Pulmonary artery endothelial cell (primary cell): ENCODE measurements at places on chromosomes 16 and 17. TPM values are rescaled to one million over a fixed set of nuclear protein-coding genes. Genes with fewer than 3 reads are reported as not detected.

DNA sequence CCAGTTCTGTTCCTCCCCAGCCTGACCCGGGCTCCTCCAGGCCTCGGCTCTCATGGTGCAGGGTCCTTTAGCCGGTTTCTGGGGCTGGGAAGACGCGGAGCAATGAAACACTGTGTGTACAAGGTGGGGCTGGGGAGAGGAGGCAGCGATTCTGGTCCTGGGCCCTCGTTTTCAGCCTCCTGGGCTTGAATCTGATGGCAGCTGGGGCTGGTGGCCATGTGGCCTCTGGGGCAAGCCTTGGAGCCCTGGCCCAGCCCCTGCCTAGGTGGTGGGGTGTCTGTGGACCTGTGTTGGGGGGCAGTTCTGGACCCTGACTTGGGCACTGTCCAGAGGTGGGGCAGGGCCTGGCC, 4.1 kb downstream of the FOXJ1 start:
- no peak for DNase-seq

DNA sequence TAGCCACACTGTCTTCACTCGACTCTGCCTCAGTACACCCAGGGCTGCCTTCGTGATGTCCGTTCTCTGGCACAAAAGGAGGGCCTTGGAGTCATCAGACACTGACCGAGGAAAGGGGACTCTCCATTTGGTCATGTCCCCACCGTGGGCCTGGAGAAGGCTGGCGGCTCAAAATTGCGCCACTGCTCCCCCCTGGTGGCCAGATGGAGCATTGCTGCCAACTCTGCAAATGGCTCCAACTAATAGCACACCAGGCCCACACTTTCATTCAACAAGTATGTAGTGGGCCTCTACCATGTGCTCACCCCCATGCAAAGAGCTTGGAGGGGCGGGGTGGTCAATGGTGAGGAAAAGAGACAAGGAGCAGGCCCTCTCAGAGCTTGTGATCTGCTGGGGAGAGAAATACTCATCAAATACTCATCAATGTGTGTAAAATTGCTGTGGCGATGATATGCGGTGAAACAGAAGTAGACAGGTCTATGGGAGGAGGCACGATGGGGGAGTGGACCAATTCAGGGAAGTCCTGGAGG, 5.2 kb upstream of the GRIN2C start:
- DNase-seq = no peak

GRCh38 chr16:2088759-2089358, 41.1 kb downstream of the TSC2 start:
- no peak for DNase-seq

DNA sequence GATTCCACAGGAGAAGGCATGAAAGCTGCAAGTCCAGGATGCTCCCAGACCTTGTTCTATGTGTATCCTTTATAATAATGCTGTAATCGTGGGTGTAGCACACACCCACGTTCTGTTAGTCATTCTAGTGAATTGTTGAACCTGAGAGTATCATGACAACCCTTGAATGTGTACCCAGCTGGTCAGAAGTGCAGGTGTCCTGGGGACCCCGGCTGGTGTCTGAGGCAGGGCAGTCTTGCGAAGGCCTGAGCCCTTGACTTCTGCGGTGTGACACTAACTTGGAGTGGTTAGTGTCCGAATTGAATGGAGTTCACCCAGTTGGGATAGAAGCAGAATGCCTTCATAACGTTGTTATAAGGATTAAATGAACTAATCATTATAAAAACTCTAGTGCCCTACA, 218.0 kb upstream of the TNRC6C start:
- no peak for DNase-seq

DNA sequence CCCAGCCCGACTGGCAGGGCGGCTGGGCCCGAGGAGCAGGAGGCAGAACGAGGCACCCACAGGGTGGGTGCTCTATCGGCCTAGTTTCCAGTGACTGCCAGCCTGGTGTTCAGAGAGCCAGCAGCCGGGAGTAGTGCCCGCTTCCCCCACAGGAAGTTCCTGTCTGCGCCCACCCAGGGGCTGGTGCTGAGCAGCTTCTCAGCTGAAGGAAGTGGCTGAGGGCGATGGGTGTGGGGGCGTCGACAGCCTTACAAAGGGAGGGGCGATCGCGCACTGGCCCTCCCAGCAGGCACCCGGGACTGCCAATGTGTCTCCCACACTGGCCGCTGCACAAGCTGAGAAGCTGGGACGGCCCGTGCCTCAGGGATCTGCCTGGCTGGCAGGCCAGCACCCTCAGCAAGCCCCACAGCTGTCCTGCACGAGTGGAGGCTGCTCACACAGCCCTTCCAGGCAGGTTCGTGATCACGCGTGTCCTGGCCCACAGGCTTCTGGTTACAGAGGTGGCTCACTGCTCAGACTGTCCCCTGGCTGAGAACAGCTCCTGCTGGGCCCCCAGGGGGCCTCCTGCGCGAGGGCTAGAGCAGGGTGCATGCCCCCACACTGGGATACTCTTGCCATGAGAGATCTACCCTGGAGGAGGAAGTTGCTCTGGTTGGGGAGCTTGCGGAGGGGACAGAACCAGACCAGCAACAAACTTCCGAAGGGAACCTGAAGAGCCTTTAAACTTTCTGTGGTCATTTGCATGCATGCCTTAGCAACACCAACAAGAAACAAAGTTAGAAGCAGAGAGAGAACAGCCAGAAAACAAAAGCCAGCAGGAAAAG, 2.5 kb downstream of the RNF166 start:
- DNase-seq = no peak

- DNase-seq = peak; percentile 66
Measured at GRCh38 chr16:1342526-1343427, 8.9 kb downstream of the TSR3 start.

Gene LUC7L3
- 18.1 and 27.9 TPM in 2 replicates for total RNA-seq

GRCh38 chr17:44967907-44968224, 237 bp downstream of the C1QL1 start:
- DNase-seq = no peak

Gene POLR3E
- total RNA-seq = 66.5 and 97.4 TPM in 2 replicates

- peak; percentile 52 for DNase-seq
Measured at GRCh38 chr16:85173981-85174751, 61.9 kb upstream of the CIBAR2 start.

GRCh38 chr16:57245472-57246113, 534 bp downstream of the ARL2BP start:
- no peak for DNase-seq

Gene SHBG
- total RNA-seq = 0.13 TPM in 1 of 2 replicates, not detected in the other

DNA sequence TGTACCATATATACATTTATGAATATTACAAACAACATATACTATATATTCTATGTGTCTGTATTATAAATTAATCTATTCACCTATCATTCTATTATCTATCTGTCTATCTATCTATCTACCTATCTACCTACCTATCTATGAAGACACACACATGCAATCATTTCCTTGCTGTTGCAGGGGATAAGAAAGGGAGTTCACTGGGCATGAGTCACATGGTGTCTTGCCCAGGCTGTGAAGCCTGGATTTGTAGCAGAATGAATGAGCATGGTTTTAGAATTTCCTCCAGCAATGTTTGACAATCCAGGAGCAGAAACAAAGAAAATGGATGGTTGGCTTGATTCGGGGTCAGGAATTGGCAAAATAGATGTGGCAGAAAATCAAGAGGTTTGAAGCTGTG, 23.2 kb upstream of the FAM20A start:
- no peak for DNase-seq

DNA sequence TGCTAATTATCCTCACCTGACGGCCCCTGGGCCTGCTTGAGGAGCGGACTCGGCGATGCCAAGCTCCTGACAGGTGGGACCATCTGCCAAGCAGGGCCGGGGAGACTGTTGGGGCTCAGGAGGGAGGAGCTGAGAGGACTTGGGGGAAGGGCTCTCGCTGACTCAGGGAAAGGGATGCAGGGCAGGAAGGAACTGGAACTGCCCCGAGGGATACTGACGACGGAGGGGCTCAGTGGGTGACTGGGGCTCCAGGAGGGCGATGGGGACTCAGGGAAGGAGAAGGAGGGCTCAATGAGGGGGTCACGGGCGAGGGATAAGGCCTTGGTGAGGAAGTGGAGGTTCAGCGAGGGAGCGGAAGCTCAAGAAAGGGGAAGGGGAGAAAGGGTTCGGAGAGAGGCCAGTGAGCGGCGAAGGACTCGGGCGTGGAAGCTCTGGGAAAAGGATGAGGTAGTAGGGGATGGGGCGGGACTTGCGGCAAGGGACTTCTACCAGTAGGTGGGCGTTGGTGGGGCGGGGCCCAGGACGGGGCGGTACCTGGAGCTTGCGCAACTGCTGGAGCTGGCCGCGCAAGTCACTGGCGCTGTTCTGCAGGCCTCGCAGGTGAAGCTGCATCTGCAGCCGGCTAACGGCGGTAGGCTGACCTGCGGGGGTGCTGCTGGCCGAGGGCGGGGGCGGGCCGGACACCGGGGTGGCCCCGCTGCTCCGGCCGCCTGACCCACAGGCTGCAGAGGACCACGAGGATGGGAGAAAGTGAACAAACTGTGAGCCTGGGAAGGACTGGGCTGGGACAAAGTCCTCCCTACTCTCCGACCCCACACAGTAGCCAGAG, 46.5 kb downstream of the SRCIN1 start:
- no peak for DNase-seq

- DNase-seq = no peak
Measured at GRCh38 chr16:54628796-54629625, 301.7 kb upstream of the IRX5 start.

Gene TMEM235
- total RNA-seq = 0.21 TPM in 1 of 2 replicates, not detected in the other

- DNase-seq = no peak
Measured at GRCh38 chr17:79970576-79971068, 65.0 kb downstream of the TBC1D16 start.

GRCh38 chr17:47413872-47414271, 90.1 kb downstream of the EFCAB13 start:
- no peak for DNase-seq

GRCh38 chr17:81400154-81400977, 5.1 kb downstream of the BAHCC1 start:
- no peak for DNase-seq

Gene P3H4
- 49.1 and 59.4 TPM in 2 replicates for total RNA-seq

DNA sequence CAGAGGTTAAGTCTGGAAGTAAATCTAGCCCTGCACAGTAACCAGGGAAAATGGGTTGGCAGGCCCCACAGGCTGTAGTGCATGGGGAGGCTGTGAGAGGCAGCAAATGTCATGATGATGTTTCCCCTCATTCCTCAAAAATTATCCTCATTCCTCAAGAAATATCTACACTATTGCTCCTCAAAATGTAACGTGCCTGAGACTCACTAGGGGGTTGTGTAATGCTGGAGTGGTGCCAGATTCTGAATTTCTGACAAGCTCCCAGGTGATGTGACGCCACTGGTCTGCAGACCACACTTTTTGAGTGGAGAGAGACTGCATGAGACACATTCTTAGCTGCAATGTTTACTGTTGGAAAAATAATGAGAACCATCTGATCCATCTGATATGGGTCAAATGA, 1.2 kb upstream of the MPP3 start:
- no peak for DNase-seq

DNA sequence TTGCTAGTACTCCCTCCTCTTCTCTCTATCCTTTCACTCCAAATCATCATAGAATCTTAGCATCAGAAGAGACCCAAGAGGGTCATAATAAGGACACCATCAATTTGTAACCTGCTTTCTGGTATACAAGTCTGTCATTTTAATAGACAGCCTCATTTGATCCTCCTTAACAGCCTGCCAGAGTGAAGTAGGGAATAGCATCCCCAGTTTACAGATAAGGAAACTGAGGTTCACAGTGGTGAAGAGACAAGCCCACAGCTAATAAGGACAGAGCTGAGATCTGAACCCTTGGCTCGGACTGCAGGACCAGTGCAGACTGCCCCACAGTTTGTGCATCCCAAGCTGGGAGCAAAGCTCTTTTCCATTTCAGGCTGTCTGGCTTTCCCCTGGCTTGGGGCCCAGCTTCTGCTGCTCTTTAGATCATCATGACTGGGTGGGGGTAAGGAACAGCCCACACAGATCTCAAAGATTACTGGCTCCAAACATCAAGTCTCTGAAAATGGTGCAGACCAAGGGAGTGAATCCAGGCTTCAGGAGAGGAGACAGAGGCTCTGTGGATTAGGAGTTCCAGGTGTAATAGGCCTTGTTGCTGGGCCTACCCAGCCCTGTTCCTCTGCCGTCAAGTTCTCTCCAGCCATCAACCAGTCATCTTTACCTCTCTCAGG, 10.3 kb upstream of the IGFBP4 start:
- DNase-seq = no peak

- DNase-seq = no peak
Measured at GRCh38 chr16:74257061-74257460, 39.6 kb upstream of the PSMD7 start.

Gene SEPTIN1
- total RNA-seq = 0.13 TPM in 1 of 2 replicates, not detected in the other

- DNase-seq = no peak
Measured at GRCh38 chr17:43627653-43628052, 34.1 kb downstream of the MEOX1 start.

DNA sequence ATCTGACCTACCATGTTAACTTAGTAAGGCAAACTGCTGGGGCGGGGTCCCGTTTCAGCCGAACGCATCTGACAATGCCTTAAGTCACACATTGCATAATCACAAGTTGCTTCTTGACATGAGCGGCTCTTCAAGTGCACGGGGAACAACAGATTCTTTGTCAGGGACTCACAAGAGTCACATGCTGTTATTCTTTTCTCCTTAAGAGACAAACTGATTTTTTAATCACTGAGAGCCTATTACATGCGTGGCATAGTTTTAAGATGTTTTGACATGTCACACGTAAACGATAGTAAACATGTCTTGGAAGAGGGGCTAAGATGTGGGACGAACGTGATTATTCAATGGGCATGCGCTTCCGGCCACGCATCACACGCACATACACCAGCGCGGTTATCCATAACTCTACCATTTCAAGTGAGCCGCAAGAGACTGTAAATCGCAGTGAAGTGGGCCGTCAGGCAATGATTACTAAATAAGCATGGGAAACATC, 63.4 kb downstream of the ADCY9 start:
- no peak for DNase-seq

Gene MFSD6L
- total RNA-seq = not detected in 2 replicates

Gene EME1
- 4.6 and 5.5 TPM in 2 replicates for total RNA-seq

Gene CCDC154
- total RNA-seq = 0.11 and 0.13 TPM in 2 replicates

DNA sequence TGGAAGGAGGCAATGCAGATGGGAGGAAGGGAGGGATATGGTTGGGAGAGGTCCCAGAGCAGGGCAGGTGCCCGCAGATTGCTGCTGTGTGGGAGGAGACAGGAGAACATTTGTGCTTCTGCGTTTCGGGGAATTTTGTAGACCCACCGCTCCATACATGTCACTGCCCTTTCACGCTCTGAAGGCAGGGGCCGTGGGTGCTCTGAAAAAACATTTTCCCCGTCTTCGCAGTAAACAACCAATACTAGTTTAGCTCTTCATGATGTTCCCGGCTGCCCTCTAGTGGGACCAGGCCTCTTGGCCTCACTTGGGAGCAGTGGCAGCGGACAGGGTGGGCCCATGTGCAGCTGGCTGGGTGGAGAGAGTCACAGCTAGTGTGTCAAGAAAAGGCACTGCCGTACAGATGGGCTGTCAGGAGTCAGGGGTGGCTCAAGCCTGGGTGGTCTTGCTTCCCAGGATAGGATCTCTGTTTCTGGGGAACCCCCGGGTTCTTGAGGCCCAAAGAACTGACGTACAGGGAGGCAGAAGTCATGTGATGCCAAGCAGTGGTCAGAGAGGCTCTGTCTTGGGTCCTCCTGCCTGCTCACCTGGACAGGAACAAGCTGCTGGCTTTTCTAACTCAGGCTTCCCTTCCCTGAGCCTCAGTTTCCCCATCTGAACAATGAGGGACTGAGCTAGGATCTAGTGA, 46.5 kb upstream of the CPNE2 start:
- peak; percentile 26 for DNase-seq

GRCh38 chr17:48632579-48633265, 6.6 kb upstream of the HOXB9 start:
- DNase-seq = no peak

Gene G6PC3
- 21.0 and 22.6 TPM in 2 replicates for total RNA-seq

GRCh38 chr16:86763819-86764218, 185.5 kb downstream of the FOXL1 start:
- DNase-seq = no peak
